Stimulated activated CD4-positive, alpha-beta T cell treated with anti-CD3 and anti-CD28 coated beads, Interleukin-15, amount 100 ng/mL, for 1 hour (primary cell): ENCODE measurements at places on chromosomes 6 and 20.

- no peak for DNase-seq
Measured at GRCh38 chr20:2633381-2633780, 19.1 kb upstream of the NOP56 start.

DNA sequence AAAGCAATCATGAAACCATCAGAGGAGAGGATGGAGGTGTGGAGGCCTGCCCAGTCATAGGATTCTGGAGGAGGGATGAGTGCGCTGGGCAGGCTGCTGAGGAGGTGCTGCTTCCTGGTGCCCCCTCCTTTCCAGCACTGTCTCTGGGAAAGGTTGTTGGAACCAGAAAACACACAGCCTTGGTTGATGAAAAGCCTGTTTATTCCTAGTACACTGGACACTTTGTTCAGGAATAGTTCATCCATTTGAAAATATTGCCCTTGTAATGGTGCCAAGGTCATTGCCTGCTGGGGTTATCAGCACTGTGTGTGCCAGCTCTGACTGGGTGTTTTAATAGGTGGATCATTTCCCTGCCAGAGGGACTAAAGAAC, 83.7 kb upstream of the ARMC2 start:
- DNase-seq = no peak

GRCh38 chr6:63640062-63640461, 4.5 kb downstream of the PHF3 start:
- DNase-seq = no peak

- no peak for DNase-seq
Measured at GRCh38 chr6:85464722-85465150, 14.9 kb downstream of the NT5E start.

DNA sequence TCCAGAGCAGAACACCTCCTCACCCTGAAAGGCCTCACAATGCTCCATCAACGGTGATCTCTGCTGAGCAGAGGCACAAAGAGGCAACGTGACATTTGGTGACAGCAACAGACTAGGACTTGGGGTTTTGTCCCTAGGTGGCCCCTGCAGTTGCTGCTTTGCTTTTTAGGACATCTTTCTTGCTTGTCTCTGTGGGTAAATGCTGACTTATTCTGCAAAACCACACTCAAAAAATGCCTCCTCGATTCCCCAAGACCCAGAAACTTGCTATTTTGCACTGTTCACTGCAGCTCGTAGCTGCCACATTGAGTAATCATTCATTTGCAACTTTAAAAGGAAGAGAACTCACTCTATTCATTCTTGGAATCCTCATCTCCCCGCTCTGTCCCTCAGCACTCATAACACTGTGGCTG, 209.9 kb downstream of the LY86 start:
- no peak for DNase-seq

DNA sequence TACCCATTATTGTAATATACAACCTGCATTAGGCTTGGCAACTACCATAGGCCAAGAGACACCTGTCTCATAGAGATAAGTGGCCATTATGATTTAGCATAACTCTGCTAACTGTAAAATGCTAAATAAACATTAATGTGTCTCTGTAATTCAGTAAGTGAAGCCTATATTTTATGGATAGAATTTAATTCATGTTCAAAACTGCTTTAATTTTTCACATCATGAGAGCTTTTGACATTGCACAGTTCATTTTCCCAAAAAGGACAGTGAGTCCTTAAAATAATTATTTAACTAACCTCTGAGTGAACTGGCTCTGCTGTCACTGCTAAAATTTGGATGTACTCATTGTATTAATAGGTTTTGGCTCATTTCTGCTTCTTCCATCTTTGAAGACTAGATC, 41.4 kb upstream of the TMX4 start:
- DNase-seq = no peak

- no peak for DNase-seq
Measured at GRCh38 chr6:72787391-72788031, 165.6 kb downstream of the KCNQ5 start.

DNA sequence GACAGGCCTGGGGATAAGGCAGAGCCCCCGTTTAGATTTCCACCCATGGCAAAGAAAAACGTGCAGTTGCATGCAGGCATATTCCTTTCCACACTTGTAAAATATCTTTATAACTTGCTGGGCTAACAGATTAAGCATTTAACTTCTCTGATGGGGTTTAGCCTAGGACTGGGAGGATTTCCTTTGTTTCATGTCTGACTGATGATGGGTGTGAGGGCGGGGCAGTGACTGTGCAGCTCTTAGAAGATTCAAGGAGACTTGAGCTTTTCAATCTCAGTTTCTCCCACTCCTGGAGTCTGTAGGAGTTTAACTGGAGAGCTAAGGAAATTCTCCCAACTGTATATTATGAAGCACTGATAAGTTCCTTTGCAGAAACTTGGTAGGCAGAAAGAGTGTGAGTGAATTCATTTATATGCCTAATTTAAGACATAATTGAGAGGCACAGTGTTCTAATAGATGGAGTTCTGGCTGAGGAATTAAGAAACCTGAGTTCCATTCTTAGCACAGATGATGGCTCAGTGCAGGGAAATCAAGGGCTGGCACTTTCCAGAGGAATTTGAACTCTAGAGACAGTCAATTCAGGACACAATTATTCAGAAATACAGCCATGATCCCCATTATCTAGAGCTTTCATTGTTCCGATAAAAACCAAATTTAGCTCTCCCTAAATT, 214.6 kb upstream of the CNR1 start:
- no peak for DNase-seq

- DNase-seq = no peak
Measured at GRCh38 chr6:77965449-77965848, 312.6 kb downstream of the MEI4 start.

GRCh38 chr20:38730167-38730988, 6.1 kb downstream of the SLC32A1 start:
- DNase-seq = no peak

- DNase-seq = no peak
Measured at GRCh38 chr6:35280903-35281302, 16.7 kb upstream of the DEF6 start.

DNA sequence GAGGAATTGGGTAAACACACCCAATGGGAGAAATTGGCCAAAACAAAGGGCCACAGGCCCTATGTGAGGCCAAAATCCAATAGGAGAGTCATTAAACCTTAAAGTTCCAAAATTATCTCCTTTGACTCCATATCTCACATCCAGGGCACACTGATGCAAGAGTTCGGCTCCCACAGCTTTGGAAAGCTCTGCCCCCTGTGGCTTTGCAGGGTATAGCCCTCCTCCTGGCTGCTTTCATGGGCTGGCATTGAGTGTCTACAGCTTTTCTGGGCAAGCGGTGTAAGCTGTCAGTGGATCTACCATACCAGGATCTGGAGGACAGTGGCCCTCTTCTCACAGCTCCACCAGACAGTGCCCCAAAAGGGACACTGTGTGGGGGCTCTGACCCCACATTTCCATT, 160.5 kb downstream of the ADGRG6 start:
- DNase-seq = no peak
